Stimulated activated CD4-positive, alpha-beta T cell treated with anti-CD3 and anti-CD28 coated beads, Interleukin-4, amount 100 ng/mL, for 4 hours (primary cell): ENCODE measurements at places on chromosomes 16 and 17.

DNA sequence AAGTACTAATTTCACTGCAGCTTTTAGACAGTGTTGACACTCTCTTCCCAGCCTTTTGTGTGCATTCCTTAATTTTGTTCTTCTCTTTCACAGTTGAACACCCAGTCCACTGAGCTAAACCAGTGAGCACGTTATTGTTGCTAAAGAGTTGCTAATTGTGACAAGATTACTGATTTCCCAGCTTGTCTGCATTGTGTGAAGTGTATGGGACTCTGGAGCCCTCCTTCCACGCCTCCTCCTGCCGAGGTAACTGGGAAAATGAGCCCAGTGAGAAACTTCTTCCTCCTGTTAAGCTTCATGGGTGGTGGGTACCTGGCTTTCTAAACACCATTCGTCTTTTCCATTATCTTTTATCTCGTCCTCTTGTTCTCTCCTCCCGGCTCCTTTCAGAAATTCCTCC is 29.8 kb upstream of the DNAH17 start:
- DNase-seq, result no peak

DNA sequence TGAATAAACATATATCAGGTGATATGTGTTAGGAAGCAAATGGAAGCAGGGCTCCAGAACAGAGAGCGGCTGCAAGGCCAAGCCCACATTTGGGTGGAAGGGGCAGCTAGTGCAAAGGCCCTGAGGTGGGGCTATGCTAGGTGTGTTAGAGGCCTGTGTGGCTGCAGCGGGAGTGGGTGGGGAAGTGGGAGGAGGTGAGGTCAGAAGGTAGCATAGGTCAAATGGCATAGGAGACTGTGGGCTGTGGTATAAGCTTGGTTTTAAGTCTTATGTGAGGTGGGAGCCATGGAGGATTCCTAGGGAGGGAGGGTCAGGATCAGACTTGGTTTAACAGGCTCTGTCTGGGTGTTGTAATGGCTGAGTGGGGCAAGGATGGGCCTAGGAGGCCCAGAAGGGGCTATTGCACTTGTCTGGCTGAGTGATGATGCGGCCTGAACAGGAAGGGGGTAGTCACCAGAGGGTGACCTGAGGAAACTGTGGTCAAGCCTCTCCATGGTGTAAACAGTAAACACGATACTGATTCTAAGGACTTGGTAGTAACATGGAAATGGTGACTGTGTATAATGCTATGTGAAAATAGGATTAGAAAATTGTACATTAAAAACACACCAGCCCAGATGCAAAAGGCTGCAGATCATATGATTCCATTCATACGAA is 31.1 kb downstream of the RAI1 start:
- DNase-seq, result no peak

DNA sequence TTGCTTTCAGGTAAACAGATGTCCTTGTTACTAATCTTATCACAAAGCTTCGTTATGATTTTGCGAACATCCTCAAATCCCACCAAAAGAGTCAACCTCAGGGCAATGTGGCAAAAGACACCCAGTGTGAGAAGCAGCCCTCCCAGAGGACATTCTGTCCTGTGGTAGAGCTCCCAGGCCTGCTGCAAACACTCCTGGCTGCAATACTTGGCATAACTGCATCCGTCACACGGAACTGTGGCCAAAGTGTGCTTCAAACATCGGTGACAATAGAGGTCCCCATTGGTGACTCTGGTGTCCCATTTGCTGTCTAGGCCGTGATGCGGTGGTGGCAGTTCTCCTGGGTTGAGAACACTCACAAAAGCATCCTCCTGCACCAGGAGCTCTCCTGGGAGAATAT is 29.5 kb downstream of the SMYD4 start:
- no peak for DNase-seq

DNA sequence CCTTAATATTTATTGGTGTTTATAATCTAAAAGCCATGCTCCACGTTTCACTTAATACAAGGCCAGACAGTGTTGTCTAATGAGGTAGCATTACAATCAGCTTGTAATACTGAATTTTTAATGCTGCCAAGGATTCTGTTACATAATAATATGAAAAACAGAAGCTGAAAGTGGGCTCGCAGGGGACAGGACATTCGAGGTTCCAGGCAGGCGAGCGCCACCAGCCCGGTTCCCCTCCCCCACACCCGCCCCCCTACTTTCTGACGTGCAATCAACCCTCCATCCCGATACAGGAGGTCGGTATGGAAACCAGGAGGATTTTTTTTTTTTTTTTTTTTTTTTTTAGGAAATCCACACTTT is 6.2 kb upstream of the ZFHX3 start:
- no peak for DNase-seq

DNA sequence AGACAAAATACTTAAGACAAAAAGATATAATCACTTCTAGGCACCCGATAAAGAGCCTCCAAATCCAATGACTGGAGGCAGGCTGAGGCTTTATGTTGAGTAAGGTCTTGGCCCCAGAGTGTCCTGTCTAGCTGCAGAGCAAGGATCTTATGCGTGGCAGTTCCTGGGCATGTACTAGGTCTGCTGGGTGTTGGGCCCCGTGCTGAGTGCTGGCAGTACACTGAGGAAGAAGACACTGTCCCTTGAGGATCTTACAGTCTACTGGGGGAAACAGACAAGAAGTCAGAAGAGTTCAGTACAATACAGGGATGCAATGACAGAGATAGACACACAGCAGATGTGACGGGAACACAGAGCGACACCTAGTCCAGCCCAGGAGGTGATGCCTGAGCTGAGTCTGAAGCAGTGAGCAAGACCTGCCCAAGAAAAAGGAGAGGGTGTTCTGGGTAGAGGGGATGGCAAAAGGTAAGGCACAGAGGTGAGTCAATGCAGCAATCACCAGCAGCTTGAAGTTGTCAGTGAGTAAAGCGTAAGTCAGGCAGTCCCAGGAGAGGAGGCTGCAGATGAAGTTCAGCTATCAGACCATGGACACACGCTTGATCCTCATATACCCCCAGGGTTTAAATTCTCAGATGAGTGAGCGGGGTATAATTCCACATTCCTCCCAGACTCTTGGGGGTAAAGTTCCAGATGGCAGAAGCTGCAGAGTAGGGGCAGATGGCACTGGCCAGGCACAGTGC is 18.1 kb downstream of the MAP3K14 start:
- no peak for DNase-seq

GRCh38 chr17:27240086-27240801 is 53.7 kb upstream of the WSB1 start:
- DNase-seq, result no peak

DNA sequence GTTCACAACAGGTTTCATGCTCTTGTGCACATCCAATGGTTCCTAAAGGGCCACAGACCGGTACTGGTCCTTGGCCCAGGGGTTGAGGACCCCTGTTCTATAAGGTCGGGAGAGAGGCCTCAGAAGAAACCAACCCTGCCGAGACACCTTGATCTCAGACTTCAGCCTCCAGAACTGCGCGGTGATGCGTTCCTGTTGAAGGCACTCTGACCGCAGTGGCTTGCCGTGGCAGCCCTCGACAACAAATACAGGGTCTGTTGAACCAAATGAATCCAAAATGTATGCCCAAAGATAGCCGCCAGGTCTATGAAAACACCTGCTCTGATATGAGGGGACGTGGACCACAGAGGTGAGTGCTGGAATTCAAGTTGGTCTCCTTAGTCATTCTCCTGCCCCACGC is 389.8 kb downstream of the SEC14L1 start:
- no peak for DNase-seq

DNA sequence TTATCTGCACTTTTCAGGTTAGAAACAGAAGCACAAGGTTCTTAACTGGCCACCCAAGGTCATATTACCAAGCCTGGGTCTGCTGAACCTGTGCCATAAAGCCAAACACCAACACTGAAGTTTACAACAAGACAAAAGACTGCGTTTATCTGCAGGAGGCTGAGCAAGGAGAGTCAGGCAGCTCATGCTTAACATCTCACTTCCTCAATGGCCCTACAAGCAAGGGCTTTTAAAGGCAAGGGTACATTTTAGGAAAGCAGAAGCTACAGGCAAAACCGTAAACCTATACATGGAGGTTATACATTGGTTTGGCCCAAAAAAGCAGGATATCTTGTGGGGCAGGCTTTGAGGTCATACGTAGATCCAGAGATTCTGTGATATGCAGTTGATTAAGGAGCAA is 91.2 kb downstream of the GNAO1 start:
- no peak for DNase-seq

- no peak for DNase-seq
Observed at GRCh38 chr16:87441886-87442580, 49.9 kb downstream of the MAP1LC3B start.

- no peak for DNase-seq
Observed at GRCh38 chr16:87845213-87845612, 24.1 kb downstream of the SLC7A5 start.

DNA sequence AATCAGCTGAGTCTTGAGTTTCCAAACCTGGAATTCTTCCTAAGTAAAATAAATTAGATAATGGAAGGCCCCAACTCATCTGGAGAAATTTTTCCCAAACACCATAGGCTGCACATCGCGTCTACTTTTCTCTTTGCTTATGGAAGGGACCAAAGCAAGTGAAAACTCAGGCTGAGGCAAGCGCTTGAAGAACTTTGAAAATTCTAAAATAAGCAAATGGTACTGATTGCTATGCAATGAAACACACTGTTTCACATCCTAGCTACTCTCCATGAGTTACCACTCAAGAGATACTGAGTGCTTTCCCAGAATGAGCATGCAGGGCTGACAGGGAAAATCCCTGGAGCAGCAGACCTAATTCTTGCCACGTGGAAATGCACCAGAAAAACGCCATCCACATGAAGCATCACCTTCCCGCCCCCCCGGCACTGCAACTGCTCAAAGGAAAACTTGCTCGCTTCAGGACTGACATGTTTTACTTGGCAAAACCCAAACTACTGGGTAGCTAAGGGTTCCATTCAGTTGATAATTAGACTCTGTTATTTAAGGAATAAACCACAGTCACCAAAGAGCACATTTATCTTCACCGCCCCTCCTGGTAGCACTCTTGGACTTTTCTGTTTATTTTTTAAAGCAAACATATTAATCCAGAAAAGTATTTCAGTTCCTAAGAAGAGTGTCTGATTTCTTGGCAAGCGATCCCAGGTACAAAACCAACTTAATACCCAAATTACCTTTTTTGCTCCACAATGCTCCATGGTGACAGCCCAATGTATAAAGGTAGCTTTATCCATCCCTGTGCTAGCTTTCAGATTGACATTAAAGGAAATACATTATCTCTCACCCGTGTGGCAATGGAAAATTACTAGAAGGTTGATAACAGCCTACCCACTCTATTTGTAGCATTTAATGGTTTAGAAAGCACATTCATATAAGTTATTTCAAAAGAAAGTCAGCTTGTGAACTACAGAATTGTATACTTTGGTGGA is 62.5 kb downstream of the WDR59 start:
- DNase-seq, result no peak

- no peak for DNase-seq
Observed at GRCh38 chr17:77853191-77853977, 105.1 kb upstream of the TNRC6C start.

- no peak for DNase-seq
Observed at GRCh38 chr17:50459756-50460155, 8.9 kb downstream of the CHAD start.

GRCh38 chr16:73149334-73149733 is 101.4 kb upstream of the ZFHX3 start:
- DNase-seq, result no peak

GRCh38 chr16:89615596-89616090 is 2.2 kb downstream of the DPEP1 start:
- DNase-seq, result no peak

- DNase-seq, result peak; percentile 55
Observed at GRCh38 chr17:3796110-3796821, 4.7 kb downstream of the ITGAE start.
